CD4-positive, alpha-beta T cell treated with Interleukin-12 subunit alpha and Interleukin-12 subunit beta, for 1 hour (primary cell): ENCODE measurements at places on chromosomes 3 and 15.

DNA sequence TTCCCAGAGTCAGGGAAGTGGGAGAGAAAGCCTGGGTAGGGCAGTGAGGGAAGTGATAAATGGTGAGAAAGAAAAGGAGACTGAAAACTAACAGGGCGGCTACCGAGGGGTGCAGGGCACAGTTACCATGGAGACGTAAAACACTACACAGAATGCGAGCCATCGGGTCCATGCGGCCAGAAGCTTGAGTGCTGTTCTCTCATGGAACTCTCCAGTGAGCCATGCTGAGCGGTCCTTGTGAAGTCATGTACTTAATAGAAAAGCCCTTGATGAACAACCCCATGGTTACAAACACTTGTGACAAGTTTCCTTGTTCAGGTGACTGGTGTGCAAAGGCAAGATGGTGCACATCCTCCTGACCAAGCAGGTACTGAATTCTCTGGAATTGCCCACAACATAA lies 3.7 kb upstream of the PLA2G4F start:
- no peak for DNase-seq

GRCh38 chr3:39086144-39086543 lies 21.3 kb downstream of the GORASP1 start:
- DNase-seq, result no peak

DNA sequence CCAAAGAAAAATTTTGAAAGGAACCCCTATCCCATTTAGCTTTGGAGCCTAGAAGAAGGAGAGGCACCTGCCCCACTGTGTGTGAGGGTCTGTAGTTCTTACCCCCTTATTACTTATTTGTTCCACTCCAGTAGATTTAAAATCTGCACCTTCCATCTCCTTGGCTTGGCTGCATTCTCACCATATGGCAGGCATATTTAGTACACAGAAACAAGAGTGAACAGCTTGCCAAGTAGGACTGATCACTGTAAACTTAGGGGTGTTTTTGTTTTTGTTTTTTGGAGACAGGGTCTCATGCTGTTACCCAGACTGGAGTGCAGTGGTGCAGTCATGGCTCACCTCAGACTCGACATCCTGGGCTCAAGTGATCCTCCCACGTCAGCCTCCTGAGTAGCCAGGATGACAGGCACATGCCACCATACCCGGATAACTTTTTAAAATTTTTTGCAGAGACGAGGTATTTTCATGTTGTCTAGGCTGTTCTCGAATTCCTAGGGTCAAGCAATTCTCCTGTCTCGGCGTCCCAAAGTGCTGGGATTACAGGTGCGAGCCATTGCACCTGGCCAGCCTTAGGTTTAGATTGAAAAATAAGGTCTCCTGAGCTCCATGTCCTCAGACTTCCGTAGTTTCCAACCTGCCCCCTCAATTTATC lies 14.1 kb upstream of the ANXA2 start:
- DNase-seq, result no peak

- no peak for DNase-seq
Measured at GRCh38 chr15:29070471-29071231, 184.9 kb downstream of the APBA2 start.

GRCh38 chr15:92833106-92833433 lies 67.1 kb upstream of the CHD2 start:
- no peak for DNase-seq

- no peak for DNase-seq
Measured at GRCh38 chr3:140377644-140378043, 300.2 kb upstream of the TRIM42 start.

DNA sequence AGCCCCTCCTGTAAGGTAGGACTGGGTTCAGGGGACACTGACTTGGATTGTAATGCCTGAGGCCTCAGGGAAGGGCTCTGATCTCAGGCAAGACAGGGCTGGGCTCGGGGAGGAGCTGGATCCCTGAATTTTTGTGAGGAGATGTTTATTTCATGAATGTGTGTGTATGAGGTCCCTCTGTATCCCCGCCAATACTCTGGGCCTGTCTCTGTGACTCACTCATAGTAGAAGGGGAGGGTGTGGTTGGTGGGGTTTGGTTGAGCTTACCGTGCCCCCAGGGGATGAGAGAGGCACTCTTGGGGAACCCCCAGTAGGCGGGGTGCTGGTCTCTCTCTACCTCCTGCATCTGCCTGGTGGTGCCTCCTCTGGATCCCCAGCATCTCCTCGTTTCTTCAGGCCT lies 28.1 kb downstream of the RPSA start:
- DNase-seq, result no peak

- DNase-seq, result no peak
Measured at GRCh38 chr15:60419753-60420152, 22.0 kb upstream of the ANXA2 start.

- no peak for DNase-seq
Measured at GRCh38 chr3:13115991-13116390, 42.8 kb upstream of the IQSEC1 start.

DNA sequence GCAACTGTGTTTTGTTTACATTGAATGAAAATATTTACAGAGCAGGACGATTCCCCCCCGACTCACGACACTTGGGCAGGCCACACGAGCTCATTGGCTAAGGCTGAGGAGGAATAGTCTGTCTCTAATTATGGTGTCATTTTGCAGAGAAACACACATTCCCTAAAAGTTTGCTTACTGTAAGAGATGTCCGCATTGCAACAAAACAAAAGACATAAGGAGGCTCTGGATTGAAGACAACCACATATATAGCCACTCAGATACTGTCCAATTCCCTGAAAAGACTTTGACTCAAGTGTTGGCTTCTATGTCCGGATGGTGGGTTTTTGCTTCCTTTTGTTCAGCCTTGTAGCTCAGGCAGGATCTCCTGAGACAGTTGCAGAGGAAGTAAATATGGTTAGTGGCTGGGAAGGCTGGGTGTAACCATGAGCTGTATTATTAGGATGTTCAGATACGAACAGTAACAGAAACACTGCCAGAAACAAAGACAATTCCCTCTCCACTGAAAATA lies 170.4 kb downstream of the KLHL25 start:
- peak; percentile 36 for DNase-seq

DNA sequence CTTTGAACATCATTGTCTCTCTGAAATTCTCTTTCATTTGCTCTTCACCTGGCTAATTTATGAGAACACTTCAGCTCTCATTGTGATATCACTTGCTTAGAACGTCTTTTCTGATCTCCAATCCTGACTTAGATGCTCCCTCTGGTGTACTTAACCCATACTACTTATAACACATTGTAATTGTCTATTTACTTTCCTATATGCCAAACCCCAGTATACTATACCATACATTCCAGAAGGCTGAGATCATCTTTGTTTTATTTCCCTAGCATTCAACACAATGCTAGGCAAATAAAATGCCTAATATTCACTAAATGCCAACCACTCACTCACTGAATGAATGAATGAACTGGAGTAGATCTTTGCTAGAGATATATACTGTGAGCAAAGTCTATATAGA lies 27.0 kb upstream of the PEX5L start:
- no peak for DNase-seq

GRCh38 chr3:56858331-56858730 lies 56.6 kb upstream of the ARHGEF3 start:
- peak; percentile 18 for DNase-seq

- no peak for DNase-seq
Measured at GRCh38 chr3:13254028-13254951, 165.8 kb downstream of the NUP210 start.

DNA sequence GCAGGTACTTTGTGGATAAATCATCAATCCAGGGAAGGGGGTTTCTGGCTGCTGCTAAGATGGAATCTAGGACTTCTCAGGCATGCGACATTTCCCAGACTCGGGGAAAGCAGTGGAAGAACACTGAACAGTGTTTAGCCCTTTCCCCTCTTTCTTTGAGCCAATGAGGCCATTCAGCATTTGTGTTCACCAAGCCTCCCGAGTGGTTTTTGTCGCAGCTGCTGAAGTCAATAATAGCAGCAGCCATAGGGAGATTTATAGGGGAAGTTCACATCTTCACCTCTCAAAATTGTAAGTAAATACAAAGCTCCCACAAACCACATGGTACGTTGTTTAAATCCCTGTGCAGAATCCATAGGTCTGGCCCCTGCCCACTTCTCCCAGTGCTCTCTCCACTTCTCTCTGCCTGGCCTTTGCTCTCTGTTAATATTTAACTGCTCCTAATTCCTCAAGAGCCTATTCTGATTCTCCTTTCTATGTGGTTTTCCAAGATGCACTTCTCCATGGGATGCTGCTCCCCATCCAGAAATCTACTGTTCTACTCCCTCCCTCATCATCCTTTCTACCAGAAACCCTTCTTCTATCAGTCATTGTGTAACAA lies 230.7 kb downstream of the SHQ1 start:
- DNase-seq, result no peak

GRCh38 chr3:156750191-156750873 lies 75.8 kb upstream of the LEKR1 start:
- DNase-seq, result no peak

DNA sequence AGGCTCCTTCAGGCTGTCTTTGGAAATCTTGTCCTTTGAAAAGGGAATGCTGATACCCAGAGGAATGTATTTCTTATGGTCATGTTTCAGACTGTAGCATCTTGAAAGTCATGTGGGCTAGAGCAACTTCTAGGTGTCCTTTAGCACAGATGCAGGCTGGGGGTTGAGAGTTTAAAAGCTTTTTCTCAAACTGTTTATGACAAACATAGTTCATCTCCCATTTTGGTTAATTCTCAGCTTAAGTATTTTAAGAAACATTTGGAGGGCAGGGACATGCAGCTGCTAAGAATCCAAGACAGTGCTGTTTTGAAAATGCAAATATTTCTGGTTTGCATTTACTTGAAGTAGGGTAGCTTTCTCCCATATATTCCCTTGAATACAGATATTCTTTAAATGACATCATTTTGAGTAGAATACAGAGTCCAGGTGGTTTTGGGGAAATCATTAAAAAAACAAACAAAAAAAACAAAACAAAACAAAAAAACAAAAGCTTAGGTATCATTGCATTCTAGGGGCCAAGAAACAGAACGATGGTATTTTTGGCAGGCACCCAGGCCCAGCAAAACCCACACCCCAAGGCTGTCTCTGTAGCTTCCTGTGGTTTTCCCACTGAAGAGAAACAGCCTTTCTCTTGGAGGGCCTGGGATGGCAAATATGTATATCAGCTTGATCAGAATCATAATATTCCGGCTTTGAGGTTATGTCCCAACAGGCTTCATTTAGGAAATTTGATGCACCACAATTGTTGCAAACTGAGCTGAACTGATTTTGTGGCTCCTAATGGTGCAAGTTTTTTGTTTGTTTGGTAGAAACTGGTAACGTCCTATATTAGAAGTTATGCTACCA lies 120.0 kb downstream of the ATG7 start:
- DNase-seq, result no peak

DNA sequence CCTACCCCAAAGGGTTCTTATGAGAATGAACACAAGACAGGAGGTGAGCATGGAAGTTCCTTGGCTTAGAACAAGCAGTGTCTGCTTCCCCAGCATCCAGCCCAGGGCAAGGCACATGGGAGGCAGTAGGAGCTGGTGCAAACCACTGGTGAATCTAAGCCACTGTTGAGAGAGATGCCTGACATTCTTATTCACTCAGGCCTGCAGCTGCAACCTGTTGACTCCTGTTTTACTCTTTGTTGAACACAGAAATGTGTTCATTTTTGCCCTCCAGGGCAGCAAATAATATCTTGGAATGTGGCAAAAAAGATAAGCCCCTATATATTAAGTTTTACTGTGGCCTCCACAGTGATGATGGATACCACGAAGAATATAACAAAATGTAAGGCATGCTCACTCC lies 8.9 kb upstream of the PAK6 start:
- DNase-seq, result no peak

- no peak for DNase-seq
Measured at GRCh38 chr15:86054338-86054737, 25.3 kb upstream of the AGBL1 start.

- DNase-seq, result no peak
Measured at GRCh38 chr15:37149146-37149545, 48.8 kb upstream of the MEIS2 start.

DNA sequence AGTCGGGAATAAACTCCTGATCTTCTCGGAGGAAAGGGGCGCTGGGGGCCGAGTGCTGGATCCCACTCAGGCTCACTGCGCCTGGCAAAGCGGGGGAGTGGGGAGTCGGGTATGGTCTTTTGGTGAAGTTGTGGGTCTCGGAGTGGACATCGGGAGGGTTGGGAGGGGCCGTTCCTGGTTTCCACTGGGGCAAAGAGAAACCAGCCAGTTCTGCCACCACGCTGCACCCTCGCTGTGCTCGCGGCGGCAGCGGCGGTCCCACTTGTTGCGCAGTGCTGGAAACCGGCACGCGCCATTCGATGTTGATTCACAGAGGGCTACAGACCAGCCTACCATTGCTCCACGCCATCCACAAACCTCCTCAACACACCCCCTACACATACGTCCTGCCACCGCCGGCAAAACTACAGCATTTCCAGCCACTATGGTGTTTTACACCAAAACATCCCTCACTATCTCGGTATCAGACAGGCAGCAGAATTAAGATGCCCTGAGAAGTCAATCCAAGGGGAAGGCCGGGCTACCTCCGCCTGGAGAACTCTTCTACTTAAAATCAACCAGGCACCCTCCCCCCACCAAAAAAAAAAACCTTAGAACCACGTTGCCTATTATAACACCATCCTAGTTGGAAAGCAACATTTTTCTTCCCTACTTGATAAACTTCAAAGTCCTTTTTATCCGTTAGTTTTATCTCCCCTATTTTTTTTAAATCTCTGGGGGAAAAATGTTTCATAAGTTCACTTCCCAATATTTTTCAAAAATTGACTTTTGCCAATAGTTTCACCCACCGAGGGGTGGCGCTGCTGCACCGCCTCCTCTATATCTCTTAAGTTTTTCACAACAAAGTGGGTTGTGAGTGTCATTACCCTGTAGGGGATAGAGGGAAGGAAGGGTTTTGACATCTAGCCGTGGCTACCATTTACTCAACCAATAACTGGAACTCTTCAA lies 3.6 kb downstream of the BCL6 start:
- peak; percentile 78 for DNase-seq

GRCh38 chr15:91548549-91548948 lies 305.0 kb upstream of the SLCO3A1 start:
- no peak for DNase-seq

- DNase-seq, result no peak
Measured at GRCh38 chr3:129556890-129557547, 14.0 kb downstream of the H1-8 start.
